ENCODE measurements at places on chromosomes 1 and 21.

- no peak for DNase-seq
Measured at GRCh38 chr1:181396171-181396670, 87.1 kb upstream of the CACNA1E start.

DNA sequence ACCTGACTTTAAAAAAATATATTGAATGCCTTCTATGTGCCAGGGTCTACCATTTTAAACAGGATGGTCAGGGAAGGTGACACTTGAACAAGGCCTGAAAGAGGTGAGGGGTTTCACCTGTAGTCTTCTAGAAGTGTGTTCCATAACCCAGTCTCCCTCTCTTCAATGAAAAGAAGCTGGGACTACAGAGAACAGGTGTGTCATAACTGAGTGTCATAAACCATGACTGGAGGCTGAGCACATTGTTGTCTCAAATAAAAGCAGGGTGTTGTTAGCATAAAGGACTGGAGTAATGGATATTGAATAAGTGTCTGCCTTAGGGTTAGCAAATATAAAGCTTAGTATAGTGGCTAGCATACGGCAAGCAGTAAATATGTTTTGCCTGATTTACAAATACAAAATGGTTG, 65.4 kb downstream of the SYDE2 start:
- no peak for DNase-seq

- no peak for DNase-seq
Measured at GRCh38 chr21:43905726-43906455, 40.9 kb downstream of the AGPAT3 start.

DNA sequence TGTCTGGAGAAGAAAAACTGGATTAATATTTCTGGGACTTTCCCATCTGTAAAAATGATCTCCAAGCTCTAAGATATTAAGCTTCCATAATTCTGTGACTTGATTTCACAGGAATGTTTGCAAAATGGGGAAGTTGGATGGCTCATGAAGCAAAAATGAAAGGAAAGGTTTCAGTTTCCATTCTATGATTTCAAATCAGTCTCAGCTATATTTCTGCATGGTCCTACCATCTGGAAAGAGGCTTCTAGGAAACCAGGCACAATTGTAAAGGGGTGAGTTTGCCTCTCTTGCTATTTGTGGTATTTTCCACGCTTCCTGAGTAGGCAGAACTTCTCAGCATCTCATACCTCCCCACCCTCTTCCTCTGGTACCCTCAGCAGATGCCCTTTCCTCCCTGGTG, 22.4 kb upstream of the ACTN2 start:
- no peak for DNase-seq

Data from BJ (cell line).